ENCODE measurements at places on chromosomes 1 and 21.

- DNase-seq = peak; percentile 79
Measured at GRCh38 chr1:162878000-162878596, 17.1 kb upstream of the CCDC190 start.

- no peak for DNase-seq
Measured at GRCh38 chr1:90504509-90504908, 212.6 kb downstream of the BARHL2 start.

DNA sequence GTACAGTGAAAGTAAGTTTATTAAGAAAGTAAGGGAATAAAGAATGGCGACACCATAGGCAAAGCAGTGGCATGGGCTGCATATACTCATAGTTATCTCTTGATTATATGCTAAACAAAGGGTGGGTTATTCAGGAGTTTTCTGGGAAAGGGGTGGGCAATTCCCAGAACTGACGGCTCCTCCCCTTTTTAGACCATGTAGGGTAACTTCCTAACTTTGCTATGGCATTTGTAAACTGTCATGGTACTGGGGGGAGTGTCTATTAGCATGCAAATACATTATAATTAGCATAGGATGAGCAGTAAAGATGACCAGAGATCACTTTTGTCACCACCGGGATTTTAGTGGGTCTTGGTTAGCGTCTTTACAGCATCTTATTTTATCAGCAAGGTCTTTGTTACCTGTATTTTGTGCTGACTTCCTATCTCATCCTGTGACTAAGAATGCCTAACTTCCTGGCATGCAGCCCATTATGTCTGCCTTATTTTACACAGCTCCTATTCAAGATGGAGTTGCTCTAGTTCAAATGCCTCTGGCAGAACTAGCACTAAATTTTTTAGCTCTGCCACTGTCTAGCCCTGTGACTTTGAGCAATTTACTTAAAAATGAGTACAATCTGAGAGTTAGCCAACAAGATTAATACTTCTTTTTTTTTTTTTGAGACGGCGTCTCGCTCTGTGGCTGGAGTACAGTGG is 110.3 kb upstream of the PALMD start:
- no peak for DNase-seq

- no peak for DNase-seq
Measured at GRCh38 chr1:115183158-115183557, 93.9 kb upstream of the TSPAN2 start.

DNA sequence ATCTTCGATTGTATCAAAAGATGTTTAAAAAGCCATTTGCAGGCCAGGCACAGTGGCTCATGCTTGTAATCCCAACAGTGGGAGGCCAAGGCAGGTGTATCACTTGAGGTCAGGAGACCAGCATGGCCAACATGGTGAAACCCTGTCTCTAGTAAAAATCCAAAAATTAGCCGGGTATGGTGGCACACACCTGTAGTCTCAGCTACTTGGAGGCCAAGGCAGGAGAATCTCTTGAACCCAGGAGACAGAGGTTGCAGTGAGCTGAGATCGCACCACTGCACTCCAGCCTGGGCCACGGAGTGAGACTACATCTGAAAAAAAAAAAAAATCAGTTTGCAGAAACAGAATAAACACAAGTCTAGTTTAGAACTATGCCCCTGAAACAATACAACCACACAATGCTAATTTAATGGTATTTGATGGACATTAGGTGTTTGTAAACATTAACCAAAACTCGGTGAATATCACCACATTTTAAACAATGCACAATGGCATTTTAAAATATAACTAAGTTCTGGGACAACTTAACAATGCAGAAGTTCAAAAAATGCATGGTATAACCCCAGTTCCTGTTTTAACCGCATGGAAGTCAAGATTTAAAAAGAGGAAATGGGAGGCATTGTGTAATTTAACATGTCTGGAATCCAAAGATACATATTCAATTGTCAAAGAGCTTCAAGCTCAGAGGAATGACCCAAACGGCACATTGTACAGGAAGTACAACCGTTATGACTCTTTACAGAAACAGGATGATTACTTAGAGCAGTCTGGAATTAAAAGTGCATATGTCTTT is 7.1 kb upstream of the PTTG1IP start:
- no peak for DNase-seq

DNA sequence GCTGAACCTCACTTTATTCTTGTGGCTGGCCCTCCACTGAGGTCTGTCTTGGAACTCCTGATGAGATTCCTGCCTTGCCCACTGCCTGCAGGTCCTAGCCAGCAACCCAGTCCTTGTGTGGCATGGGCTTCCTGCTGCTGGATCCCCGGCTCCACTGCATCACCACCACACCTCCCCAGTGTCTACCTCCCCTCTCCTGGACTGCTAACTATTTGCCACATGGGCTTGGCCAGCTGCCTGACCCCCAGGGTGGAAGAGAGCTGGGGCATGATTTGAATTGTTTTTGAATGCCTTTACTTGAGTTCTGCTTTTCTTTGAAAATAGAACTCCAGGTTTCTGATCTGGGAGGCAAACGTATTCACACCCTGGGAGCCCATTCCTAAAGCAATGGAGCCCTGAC is 41.2 kb downstream of the SPAG17 start:
- DNase-seq = no peak

GRCh38 chr21:46431884-46432488 is 26.7 kb upstream of the DIP2A start:
- no peak for DNase-seq

- no peak for DNase-seq
Measured at GRCh38 chr1:20358761-20359263, 68.1 kb downstream of the VWA5B1 start.

DNA sequence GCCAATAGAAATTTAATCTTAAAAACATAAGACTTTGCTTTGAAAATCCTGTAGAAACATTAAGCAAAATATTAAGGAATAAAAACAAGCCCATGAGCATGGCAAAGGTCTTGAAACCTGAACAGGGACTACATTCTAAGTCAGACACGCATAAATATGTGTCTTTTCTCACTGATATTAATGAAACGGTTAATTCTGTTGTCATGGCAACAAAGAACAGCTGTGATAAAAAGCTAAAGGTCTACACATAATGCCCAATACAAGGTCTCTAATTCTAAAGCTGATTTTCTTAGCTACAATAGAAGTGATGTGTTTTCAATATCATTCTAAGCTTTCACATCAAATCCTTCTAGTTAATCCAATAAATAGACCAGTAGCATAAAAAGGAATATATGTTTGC is 331.7 kb downstream of the PTBP2 start:
- no peak for DNase-seq

DNA sequence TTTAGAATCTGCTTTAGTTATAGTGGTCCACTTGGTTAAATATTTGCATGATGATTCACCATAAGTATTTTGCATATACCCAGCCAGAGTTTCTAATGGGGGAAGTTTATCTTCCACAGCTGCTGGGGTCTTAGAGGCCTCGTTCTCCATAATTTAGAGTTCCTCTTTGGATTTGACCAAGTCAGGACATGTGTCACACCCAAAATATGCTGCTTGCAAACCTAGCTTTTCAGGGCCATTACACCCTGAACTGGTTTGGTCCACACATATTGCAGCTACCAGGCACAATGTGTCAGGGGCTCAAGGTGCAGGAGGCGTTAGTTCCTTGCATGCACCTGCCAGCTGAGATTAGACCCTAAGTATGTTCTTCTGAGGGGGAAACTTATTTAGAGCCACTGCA is 17.1 kb upstream of the FMO4 start:
- DNase-seq = no peak

DNA sequence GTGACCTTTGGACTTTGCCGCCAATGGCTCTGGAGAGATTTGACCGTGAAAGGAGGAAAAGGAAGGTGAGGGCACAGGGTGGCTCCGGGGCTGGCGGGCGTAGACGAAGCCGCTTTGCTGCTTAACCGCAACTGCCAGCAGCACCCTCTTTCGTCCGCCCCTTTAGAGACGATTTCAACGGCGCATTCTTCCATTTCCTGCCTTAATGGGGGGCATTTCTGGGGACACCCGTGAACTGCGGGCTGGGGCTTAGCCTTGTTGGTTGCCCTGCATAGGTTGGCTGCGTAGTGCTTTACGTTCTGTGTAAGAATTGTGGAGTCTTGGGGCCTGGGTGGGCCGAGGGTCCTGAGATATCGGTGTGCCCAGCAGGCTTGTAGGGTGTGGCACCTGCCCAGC is 6.7 kb upstream of the NPHP4 start:
- no peak for DNase-seq

DNA sequence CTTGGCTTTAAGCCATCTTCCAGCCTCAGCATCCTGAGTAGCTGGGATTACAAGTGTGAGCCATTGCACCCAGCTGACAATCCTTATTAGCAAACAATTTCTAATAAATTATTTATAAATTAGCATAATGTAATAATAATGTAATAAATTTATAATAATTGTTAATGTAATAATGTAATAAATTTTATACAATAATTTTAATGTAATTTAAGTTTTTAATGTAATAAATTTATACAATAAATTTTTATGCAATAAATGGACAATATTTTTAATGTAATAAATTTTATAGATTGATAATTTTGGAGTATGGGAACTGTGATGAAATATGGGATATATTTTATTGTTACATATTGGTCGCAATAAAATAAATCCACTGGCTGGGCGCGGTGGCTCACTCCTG is 1457.5 kb downstream of the KCNT2 start:
- no peak for DNase-seq

DNA sequence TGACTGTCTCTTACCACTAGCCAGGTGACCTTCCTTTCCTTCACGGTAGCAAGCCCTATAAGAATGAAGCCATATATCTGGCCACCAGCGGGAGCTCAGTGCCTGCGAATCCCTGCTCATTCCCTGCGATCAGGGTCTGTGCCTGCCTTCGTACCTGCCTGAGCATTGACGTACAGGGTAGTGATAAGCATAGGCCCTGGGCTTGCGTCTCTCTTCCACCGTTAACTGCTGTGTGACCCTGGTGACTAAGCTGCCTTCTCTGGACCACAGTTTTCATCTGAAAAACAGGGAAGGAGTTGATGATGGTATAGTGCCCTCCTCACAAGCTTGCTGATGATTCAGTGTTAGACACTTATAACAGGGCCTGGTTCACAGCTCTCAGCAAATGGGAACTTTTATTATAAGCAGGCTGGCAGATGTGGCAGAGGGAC is 4.1 kb downstream of the ZC3H12A start:
- DNase-seq = no peak

DNA sequence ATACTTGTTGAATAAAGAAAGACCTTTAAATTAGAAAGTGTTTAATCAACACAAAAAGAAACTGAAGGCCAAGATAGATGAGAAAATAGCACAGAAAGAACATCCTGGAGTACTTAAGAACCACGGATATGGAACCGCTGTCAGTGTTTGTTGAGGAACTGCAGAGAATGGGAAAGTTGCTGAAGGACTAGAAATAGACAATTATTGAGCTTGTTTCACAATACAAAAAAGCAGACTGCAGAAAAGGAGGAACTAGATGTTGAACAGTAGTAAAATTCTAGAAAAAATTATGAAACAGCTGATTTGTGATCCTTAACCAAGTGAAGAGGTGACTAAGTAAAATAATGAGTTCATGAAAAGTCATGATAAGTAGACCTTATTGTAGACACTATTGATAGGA is 29.7 kb downstream of the MYSM1 start:
- DNase-seq = no peak
